ENCODE measurements at places on chromosomes 7 and 10.

DNA sequence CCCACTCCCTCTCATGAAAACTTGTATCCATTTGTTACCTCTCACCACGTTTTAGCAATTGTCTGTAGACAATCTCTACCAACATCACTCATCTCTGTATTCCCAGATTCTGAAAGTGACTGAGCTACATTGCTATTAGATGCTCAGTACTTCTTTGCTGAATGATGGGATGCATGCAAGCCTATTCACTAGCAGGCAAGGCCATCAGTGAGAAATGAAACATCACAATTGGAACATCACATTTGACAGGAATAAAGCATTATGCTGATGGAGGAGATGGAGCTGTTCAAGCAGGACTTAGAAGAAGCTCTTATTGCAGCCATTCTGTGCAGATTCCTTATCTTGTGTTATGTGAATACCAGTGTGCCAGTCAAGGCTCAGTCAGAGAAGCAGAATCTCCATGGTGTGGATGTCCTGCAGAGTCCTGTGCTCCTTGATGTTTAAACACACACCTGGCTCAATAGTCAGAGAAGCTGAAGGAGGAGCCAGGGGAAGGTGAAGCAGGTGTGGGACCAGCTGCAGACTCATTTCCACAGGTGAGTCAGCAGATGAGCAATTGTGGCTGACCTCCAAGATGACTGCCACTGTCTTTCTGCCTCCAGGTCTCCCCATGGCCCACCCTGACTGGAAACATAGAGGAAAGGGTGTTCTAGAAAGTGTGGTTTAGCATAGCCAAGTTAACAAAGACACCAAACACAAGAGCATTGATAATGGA, 965.5 kb downstream of the GRID1 start:
- no peak for DNase-seq
- no peak overlapping the region for H3K4me3 ChIP-seq
- H3K36me3 ChIP-seq: no peaks in the 10 kb centered on the region
- H3K4me1 ChIP-seq: no peaks in the 10 kb centered on the region

DNA sequence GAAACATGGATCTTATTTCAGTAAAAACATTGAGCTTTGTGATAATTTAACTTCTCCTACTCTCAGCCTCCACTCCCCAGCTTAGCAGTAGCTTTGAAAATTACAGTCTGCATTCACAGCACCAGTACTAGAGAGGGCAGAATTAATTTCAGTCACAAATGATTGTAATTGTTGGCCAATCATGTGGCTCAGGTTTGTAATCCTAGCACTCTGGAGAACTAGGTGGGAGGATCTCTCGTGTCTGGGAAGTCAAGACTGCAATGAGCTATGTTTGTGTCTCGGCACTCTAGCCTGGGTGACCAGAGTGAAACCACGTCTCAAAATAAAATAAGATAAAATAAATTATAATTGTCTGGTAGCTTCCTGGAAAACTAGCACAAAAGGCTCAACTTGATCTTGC, 620.9 kb downstream of the TNS3 start:
- DNase-seq: no peak
- no peaks in the 10 kb centered on the region for H3K4me1 ChIP-seq
- no peak overlapping the region for H3K27ac ChIP-seq
- H3K27me3 ChIP-seq: no peaks in the 10 kb centered on the region
- H3K36me3 ChIP-seq: no peaks in the 10 kb centered on the region
- no peak overlapping the region for H3K4me3 ChIP-seq

- H3K27ac ChIP-seq: no peak overlapping the region
- no peaks in the 10 kb centered on the region for H3K4me1 ChIP-seq
- no peaks in the 10 kb centered on the region for H3K36me3 ChIP-seq
- H3K27me3 ChIP-seq: no peaks in the 10 kb centered on the region
Measured at GRCh38 chr7:154855366-154855765, 147.6 kb downstream of the PAXIP1 start.

DNA sequence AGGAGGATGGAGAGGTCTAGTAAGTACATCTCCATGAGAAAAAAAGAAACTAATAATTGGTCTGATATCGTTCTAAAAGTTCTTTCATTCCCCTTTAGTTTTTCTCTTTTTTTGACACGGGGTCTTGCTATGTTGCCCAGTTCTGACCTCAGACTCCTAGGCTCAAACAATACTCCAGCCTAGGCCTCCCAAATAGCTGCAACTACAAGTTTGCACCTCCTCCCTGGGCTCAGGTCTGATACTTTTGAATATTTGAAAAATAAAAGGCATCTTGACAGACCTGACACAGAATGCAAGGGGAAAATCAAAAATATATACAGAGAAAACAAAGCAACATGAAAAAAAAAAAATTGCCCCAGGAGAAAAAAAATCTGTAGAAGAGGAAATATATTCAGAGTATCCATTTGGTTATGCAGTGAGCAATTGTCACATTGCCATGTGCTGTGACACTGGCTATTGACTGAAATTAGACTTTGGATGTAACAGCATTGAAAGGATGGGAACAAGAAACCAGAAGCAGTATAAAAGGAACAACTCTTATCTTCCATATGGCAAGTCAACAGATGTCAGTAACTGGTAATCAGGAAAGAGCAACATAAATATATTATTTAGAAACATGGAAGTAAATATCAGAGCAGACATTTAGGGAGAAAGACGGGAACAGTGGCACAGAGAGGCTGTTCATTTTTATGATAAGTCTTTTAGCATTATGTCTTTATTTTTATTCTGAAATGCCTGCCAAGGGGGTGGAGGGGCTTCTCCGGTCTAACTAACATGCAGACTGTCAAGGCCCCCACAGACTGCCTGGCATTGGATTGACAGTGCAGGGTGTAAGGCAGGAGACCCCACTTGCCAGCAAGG, 408.4 kb downstream of the PARD3 start:
- H3K36me3 ChIP-seq: no peaks in the 10 kb centered on the region
- H3K4me3 ChIP-seq: no peak overlapping the region

GRCh38 chr7:11843113-11843765, 11.2 kb upstream of the THSD7A start:
- H3K4me1 ChIP-seq: peaks cover 7% of the 10 kb centered on the region
- H3K4me3 ChIP-seq: no peak overlapping the region
- no peaks in the 10 kb centered on the region for H3K36me3 ChIP-seq
- H3K27me3 ChIP-seq: no peaks in the 10 kb centered on the region
- no peak overlapping the region for H3K27ac ChIP-seq
- no peak for DNase-seq
